ENCODE measurements at places on chromosomes 6 and 20.

DNA sequence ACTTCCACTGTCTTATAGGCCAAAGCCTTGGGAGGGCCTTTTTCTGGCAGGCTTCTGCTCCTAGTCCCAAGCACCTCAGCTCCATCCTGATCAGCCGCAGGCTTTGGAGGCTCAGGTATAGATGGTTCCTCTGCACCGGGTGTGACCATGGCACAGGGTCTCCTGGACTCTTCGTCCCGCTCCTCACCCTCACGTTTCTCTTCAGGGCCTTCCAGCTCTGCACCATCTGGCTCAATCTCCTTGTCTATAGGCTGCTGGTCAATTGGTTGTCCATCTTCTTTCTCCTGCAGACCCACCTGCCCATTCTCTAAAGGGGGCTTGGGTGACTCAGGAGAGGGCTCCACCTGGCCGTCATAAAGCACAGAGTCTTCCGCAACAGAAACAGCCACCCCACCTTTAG, 37.0 kb downstream of the BFSP1 start:
- peaks cover 10% of the 10 kb centered on the region for H3K27me3 ChIP-seq
- H3K4me3 ChIP-seq = no peak overlapping the region
- H3K36me3 ChIP-seq = no peaks in the 10 kb centered on the region
- DNase-seq = no peak

DNA sequence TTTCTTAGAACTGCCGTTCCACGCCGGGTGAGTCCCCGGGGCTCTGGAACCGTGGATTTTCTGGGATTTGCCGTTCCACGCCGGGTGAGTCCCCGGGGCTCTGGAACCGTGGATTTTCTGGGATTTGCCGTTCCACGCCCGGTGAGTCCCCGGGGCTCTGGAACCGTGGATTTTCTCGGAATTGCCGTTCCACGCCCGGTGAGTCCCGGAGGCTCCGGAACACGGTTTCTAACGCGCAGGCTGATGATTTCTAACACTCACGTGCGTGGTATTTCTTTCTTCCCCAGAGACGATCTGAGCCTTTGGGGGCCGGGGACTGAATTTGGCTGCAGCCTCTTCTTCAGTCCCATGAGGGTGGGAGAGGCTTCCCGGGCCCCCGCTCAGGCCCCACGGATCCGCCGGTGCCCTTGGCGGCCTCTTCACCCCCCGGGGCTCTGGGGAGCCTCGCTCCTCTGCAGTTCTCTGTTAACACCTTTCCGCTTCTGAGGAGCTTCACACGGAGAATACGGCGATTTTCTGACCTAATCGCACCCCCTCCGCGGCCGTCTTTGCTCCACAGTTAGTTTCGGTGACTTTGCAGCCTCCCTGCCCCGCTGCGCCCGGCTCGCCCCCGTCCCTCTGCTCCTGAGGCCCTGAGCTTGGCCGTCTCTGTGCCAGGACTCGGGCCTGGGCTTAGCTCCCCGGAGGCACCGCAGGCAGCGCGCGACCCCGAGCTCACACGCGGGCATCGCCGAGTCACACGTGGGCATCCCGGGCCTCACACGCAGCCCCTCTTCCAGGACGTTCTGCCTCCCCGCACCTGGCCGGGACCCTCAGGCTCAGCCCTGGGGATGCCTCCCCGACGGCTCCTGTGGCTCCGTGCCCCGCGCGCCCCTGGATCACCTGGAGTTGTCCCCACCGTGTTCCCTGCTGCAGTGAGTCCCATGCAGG, 7.2 kb upstream of the KIF25 start:
- H3K27ac ChIP-seq = no peak overlapping the region
- no peaks in the 10 kb centered on the region for H3K36me3 ChIP-seq
- DNase-seq = no peak
- H3K4me1 ChIP-seq = no peaks in the 10 kb centered on the region
- no peaks in the 10 kb centered on the region for H3K27me3 ChIP-seq
- H3K4me3 ChIP-seq = no peak overlapping the region

DNA sequence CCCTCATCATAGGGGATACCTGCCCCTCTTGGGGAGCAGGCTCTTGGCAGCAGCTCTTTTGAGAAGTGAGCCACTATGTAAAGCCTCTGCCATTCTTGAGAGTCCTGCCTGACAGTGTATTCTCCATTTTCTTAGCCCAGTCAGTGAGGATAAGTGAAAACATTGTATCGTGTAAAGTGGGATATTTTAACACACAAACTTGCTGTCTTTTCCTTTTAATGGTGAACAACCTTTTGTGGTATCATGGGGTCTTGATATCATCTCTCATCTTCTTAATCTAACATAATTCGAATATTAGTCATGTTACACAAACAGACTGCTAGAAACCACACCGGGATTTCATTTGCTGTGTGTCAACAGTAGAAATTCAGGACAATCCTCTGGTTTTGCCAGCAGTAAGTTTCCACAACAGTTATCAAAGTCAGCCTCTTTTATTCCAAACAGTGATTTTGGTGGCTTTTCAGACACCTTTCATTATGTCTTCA, 136.2 kb downstream of the HIVEP1 start:
- no peak overlapping the region for H3K4me3 ChIP-seq
- H3K36me3 ChIP-seq = no peaks in the 10 kb centered on the region
- H3K27ac ChIP-seq = no peak overlapping the region
- no peak for DNase-seq
- no peaks in the 10 kb centered on the region for H3K4me1 ChIP-seq

DNA sequence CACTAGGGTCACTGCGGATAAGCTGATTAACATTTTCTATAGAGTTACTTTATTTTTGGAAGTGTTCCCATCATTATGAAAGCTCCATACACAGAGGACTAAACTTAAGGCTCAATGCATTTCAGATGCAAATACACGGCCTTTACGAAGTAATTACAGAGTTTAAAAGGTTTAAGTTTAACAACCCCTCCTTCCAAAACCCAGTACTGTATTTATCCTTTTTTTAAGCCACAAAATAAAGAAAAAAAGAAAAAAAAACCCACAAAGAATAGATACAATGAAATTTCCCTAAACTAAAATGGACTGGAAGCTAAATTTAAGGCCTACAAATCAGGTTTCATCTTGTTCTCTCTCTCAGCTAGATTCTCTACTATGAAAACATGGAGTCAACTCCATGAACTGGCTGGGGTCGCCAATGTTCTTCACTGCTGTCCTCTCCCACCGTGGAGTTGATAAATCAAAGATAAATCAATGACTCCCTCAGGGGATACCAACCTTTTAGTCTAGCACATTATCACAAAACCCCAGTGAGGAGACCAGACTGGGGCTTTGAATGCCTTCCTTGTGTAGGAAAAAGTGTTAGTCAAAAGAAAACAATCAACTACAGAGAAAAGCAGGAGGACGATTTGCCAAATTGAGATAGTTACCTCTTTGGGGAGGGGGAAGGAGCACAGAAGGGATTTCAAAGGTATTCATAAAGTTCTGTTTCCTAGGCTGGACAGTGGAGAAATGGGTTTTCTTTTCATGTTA, 52.5 kb downstream of the TNFRSF21 start:
- H3K27ac ChIP-seq = no peak overlapping the region
- H3K4me3 ChIP-seq = no peak overlapping the region
- no peaks in the 10 kb centered on the region for H3K36me3 ChIP-seq
- no peak for DNase-seq

- H3K4me1 ChIP-seq = no peaks in the 10 kb centered on the region
- no peak overlapping the region for H3K27ac ChIP-seq
- no peak overlapping the region for H3K4me3 ChIP-seq
- H3K27me3 ChIP-seq = no peaks in the 10 kb centered on the region
- no peaks in the 10 kb centered on the region for H3K36me3 ChIP-seq
- no peak for DNase-seq
These were observed 158.2 kb upstream of the SUPT3H start for GRCh38 chr6:45535933-45536332.
